ENCODE measurements at places on chromosomes 6 and 20. TPM values are rescaled to one million over a fixed set of nuclear protein-coding genes. Genes with fewer than 3 reads are reported as not detected.

Gene FAM83C
- not detected for polyA plus RNA-seq

Gene RWDD1
- 40.6 TPM for polyA plus RNA-seq

Gene MACROD2
- polyA plus RNA-seq = 2.1 TPM

Gene HEY2
- 1.3 TPM for polyA plus RNA-seq

Gene SPTLC3
- polyA plus RNA-seq = 1.5 TPM

Gene EDN1
- polyA plus RNA-seq = 5.9 TPM

Gene MAP1LC3A
- polyA plus RNA-seq = 94.2 TPM

Gene SLC22A3
- 0.42 TPM for polyA plus RNA-seq

Gene SLC2A10
- polyA plus RNA-seq = 10.9 TPM

Gene FOXA2
- 15.6 TPM for polyA plus RNA-seq

Gene ERVFRD-1
- polyA plus RNA-seq = 0.07 TPM

Gene BPIFB1
- 0.12 TPM for polyA plus RNA-seq

Gene GABRR1
- polyA plus RNA-seq = not detected

Gene SNAI1
- 2.9 TPM for polyA plus RNA-seq

Gene UST
- 4.3 TPM for polyA plus RNA-seq

Gene PARD6B
- 4.2 TPM for polyA plus RNA-seq

Gene FLRT3
- 0.72 TPM for polyA plus RNA-seq

Gene APMAP
- 22.9 TPM for polyA plus RNA-seq

Gene NOX3
- not detected for polyA plus RNA-seq

Gene LY6G6D
- polyA plus RNA-seq = not detected

Gene CMTR1
- polyA plus RNA-seq = 31.0 TPM

Gene CDSN
- polyA plus RNA-seq = 0.05 TPM

Gene EYA4
- 0.21 TPM for polyA plus RNA-seq

Gene WDR46
- 90.1 TPM for polyA plus RNA-seq

Gene GSTA4
- 19.3 TPM for polyA plus RNA-seq

Gene PDYN
- polyA plus RNA-seq = not detected

Gene DEFB116
- polyA plus RNA-seq = not detected

Gene SLC22A1
- polyA plus RNA-seq = 0.80 TPM

Gene RNF144B
- 2.6 TPM for polyA plus RNA-seq

Gene SLC2A4RG
- polyA plus RNA-seq = 67.1 TPM

Gene ARMC2
- polyA plus RNA-seq = 1.4 TPM

Gene BYSL
- polyA plus RNA-seq = 10.2 TPM

Gene LINC00237
- not detected for polyA plus RNA-seq

Gene SYNDIG1
- 0.46 TPM for polyA plus RNA-seq

Gene EFHC1
- polyA plus RNA-seq = 39.0 TPM

Gene COL9A1
- 0.27 TPM for polyA plus RNA-seq

Gene C6orf15
- not detected for polyA plus RNA-seq

Gene EBF4
- 25.3 TPM for polyA plus RNA-seq

Gene RBBP8NL
- 2.0 TPM for polyA plus RNA-seq

Gene LGSN
- 0.04 TPM for polyA plus RNA-seq

Gene HLA-DMB
- polyA plus RNA-seq = 6.2 TPM

Gene F13A1
- 7.3 TPM for polyA plus RNA-seq

Gene TDP2
- polyA plus RNA-seq = 21.6 TPM

Gene PGC
- 33.6 TPM for polyA plus RNA-seq

Gene PACRG
- polyA plus RNA-seq = 7.1 TPM

All from pancreas (tissue), 10 donors.